ENCODE measurements at places on chromosomes 3 and 15. TPM values are rescaled to one million over a fixed set of nuclear protein-coding genes. Genes with fewer than 3 reads are reported as not detected.

CASR gene
- not detected for total RNA-seq

GP9 gene
- total RNA-seq: not detected

GOLGA6L4 gene
- total RNA-seq: 1.8 TPM

NANOGP8 gene
- 1.2 TPM for total RNA-seq

C3orf49 gene
- total RNA-seq: not detected

MASP1 gene
- total RNA-seq: 1.2 TPM

SAMD7 gene
- total RNA-seq: not detected

EFHB gene
- total RNA-seq: 0.29 TPM

POLQ gene
- 1.5 TPM for total RNA-seq

POPDC2 gene
- total RNA-seq: 1.1 TPM

LYZL4 gene
- not detected for total RNA-seq

C3orf85 gene
- total RNA-seq: not detected

MUC13 gene
- total RNA-seq: not detected

DNA sequence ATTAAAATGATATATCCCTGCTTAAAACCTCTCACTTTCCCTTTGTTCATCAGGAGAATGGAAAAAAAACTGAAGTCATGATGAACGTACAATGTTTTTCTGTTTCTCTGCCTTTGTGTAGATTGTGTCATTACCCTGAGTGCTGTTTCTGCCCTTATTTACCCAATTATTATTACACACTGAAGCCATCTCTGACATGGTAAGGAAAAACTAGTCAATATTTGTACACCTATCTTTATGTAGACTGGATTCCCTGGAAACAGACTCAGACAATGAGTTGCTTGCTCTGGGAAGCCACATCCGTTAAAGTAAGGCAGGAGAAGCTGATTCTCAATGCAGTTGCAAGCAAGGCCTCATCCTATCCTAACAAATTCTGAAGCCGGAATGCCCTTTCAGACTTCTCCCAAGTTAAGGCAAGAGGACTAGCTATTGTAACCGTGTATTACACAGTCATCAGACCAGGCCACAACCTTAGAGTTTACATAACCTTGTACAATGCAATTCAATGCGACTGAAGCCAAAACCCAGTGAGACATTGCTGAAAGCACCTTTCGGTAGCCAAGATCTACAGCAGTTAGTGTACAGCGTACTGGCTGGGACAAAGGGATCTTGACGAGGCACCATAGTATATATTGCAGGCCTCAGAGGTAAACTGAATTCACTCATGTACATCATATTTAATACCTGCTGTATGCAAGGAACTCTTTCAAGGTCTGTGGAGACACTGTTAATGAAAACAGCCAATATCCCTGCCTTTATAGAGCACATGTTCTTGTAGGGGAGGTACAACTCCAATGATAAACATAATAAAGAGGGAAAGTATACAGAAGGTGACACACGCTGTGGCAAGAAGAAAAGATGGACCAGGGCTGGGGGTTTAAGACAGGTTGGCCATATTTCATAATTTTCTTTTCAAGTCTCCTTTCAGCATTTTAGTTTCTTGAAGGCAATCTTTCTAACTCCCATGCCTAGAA is 1040.8 kb upstream of the SEMA6D start:
- DNase-seq: no peak

GRCh38 chr15:42724276-42724675 is 12.7 kb downstream of the CDAN1 start:
- DNase-seq: peak; percentile 79

DNA sequence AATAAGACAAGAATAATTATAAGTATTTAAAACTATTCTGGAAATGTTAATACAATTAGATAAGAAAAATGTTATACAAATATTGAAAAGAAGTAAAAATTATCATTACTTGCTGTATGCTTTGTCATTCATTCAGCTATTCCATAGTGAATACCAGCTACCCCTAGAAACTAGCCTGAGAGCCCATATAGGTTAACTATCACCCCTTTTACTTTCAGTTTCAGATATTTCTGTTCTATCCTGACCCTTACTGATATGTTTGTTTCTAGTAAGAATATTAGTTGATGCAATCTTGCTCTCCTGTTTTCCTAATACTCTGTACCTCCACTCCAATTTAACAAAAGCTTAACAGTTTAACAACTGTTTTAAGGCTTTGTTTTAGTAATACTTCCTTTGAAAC is 31.6 kb downstream of the FAM227B start:
- no peak for DNase-seq

GRCh38 chr15:50425219-50425618 is 1.0 kb downstream of the USP8 start:
- DNase-seq: no peak

DNA sequence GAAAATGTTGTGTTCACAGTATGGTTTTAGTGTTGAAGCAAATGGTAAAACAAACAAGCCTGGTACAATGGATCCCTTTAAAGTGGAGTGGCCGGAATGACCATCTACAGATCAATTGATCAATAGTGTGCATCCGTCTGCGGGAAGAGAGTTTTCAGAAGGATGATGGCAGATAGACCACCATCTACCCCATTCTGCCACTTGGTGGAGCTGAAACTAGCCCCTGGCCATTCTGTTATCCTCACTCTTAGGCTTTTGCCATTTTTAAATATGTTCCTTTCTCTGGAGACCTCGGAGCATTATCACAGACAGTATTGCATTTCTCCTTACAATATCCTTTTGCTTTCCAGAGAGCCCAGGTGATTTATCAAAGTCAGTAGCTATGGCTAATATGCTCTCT is 258.9 kb upstream of the CFAP20DC start:
- no peak for DNase-seq

GRCh38 chr15:98154863-98155262 is 194.4 kb downstream of the ARRDC4 start:
- no peak for DNase-seq

GRCh38 chr3:29515451-29515850 is 234.6 kb downstream of the RBMS3 start:
- DNase-seq: peak; percentile 53

DNA sequence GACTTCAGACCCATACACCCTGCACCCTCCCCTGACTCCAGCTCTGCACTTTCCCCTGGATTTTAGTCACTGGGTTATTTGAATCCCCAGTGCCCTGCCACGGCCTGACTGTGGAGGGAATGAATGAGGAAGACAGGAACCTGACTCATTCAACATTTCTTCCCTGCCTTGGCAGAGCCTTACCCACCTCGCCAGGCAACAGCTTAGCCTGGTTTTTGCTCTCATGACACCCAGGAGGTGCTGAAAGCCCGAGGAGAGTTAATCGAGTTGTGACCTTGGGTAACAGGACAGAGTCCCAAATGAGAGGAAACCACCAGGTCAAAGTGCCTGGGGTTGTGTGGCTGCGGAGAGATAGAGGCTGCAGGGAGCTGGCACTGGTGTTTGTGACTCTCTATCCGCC is 128.3 kb downstream of the SMAD6 start:
- DNase-seq: peak; percentile 96

DNA sequence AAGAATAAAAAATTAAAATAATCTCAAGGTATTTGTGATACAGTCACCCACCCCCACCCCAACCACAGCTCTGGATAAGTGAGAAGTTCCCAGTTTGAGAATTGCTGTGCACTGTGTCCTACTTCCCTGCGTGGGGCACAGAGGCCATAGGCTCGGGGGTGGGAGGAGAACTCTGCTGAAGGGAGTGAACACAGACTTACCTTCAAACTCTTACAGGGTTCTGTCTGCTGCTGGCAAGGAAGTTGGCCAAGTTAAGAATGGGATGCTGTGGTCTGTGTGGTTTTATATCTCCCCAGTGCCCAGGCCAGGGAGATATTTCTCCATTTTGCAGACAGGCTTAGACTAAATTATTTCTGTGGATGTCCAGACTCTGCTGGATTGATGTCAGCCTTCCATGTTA is 37.6 kb downstream of the SPTSSB start:
- DNase-seq: no peak

DNA sequence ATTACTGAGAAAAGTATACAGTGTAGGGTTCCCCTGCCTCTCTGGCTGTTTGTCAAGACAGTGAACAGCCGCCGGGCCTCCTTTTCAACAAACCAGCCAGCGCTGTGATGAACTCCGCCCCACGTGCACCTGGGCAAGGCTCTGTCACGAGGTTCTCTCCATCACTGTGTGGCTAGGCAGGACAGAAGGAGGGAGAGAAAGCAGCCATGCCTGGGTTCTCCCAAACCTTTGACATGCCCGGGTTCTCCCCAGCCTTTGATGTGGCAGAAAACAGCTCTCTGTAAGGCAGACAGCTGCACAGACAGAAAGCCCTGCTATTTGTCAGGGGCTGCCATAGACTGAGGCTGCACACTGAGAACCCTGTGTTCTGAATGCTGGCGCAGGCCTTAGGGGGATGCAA is 101.4 kb upstream of the TRPM1 start:
- no peak for DNase-seq

- no peak for DNase-seq
Measured at GRCh38 chr3:53293867-53294266, 38.0 kb upstream of the TKT start.

- no peak for DNase-seq
Measured at GRCh38 chr3:140711390-140712035, 33.6 kb downstream of the TRIM42 start.

GRCh38 chr3:154801729-154802128 is 278.4 kb upstream of the MME start:
- DNase-seq: no peak

GRCh38 chr3:170205302-170205701 is 16.9 kb upstream of the PRKCI start:
- DNase-seq: no peak

GRCh38 chr3:186193534-186194450 is 84.9 kb upstream of the ETV5 start:
- DNase-seq: no peak

DNA sequence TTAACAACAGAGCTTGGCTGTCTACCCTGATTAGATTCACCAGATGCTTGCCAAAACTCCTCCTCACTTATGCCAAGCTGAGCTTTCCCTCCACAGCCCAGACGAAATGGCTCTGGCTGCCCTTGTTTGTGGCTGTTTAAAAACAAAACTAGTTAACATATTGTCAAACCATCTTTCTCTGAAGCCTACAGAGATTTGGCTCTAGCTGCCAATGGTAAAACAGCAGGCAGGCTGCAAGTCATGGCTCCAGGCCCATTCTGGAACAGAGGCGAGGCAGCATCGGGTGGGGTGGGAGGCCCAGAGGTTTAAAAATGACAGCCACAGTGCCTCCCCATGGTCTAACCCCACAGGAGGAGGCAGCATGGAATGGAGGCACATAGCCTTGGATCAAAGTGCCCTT is 75.9 kb downstream of the SCN5A start:
- DNase-seq: no peak

DNA sequence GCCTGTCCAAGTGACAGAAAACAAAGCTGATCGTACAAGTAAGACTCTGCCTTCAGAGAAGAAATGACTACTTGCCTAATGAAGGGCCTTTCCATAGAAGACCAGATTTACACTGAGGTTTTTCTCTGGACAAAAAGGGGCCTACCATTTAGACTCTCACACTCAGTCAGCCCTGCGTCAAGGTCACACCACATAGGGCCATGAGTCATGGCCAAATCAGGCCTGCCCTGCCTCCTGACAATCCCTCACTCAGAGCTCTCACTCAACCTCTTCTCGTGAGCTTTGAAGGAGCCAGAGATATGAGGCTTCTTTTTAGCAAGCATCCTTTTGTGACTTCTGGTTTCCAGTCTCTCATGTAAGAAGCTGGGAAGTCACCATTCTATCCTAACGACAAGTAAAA is 68.1 kb upstream of the NMNAT3 start:
- DNase-seq: no peak

- DNase-seq: peak; percentile 76
Measured at GRCh38 chr3:42732829-42733459, 30.3 kb upstream of the HHATL start.
